Left ventricle myocardium inferior (tissue), 1 donor: ENCODE measurements at places on chromosomes 11 and 22. TPM values are rescaled to one million over a fixed set of nuclear protein-coding genes. Genes with fewer than 3 reads are reported as not detected.
A peak's percentile ranks its signal among the peaks of the same experiment; 100 is the strongest.

GRCh38 chr22:39989633-39990032 lies 5.1 kb upstream of the FAM83F start:
- no peak for DNase-seq

- no peak for DNase-seq
Observed at GRCh38 chr22:25039754-25040153, 87.2 kb downstream of the KIAA1671 start.

The DEUP1 gene
- total RNA-seq, result not detected

- no peak for DNase-seq
Observed at GRCh38 chr11:95155385-95155784, 65.7 kb downstream of the ENDOD1 start.

The ADSL gene
- 48.5 TPM for total RNA-seq

The FGF4 gene
- total RNA-seq, result not detected

The SAA1 gene
- total RNA-seq, result not detected

DNA sequence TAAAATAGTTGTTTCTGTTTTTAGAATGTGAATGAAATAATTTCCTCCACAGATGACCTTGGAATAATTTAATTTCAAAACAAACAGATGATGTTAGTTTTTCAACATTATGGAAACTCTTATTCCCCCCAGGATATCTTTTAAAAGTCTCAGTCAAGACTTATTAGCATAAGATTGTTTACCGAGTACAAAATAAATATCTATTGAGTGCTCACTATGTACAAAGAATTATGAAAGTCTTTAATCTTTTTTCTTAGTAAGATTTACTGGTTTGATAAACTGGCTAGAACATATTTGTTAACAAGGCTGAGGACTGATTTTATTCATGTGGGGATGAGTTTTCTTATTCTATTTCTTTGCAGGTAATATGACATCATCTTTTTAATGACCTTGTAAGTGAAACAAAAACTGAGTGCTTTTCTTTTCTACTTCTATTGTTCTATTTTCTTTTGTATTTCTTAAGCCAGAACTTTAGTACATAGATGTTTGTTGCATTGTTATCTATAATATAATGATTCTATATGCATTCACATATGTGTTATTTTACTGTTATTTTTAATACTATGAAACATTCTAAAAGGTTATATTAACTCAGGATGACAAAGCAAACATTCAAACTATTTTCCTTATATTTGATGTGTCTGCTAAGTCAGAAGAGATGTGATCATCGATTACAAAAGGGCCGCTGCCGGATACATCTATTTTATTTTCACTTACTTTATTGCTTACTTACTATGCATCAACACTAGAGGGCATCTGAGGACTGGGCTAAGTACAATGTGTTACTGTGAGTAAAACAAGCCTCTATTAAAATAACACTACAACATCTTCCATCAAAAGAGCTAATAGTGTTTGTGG lies 111.0 kb upstream of the ARHGAP42 start:
- DNase-seq, result no peak

The GRAMD1B gene
- total RNA-seq, result 31.8 TPM

GRCh38 chr11:127943763-127944162 lies 643.6 kb downstream of the ETS1 start:
- no peak for DNase-seq

- no peak for DNase-seq
Observed at GRCh38 chr11:27696961-27697360, 3.3 kb downstream of the BDNF start.

The OR9Q1 gene
- not detected for total RNA-seq

The FGF19 gene
- not detected for total RNA-seq

DNA sequence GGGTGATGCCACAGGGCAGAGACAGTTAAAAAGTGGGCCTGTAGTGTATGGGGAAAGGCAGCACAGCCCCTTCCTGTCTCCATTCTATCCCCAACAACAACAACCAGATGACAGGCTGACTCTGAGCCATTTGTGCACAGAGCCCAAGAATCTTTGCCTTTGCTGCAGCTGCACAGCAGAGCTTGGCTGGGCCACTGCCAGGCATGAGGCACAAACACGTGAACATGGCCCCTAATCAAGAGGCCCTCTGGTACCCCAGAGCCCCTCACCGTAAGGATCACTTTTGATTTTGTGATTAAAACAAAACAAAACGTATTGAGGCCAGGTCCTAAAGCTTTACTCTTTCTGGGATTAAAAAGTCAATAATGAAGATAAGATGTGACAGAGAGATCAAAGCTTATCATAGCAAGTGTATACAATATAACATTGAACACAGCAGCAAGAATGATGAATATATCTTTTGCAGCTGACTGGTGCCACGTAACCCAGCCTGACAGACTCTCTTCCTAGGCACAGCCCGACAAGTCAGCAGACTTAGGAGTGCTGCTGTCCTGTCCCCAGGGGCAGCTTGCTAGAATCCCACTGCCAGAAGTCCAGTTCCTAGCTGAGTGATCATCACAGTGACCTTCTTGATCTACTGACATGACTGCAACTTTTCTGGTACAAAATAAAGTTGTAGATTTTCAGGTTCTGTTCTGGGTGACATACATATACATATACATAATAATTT lies 117.8 kb downstream of the SERGEF start:
- DNase-seq, result peak; percentile 19

GRCh38 chr11:8382436-8383053 lies 118.9 kb upstream of the LMO1 start:
- no peak for DNase-seq

The SBF1 gene
- 55.8 TPM for total RNA-seq

The B3GAT3 gene
- 13.2 TPM for total RNA-seq

The XKR3 gene
- total RNA-seq, result not detected

DNA sequence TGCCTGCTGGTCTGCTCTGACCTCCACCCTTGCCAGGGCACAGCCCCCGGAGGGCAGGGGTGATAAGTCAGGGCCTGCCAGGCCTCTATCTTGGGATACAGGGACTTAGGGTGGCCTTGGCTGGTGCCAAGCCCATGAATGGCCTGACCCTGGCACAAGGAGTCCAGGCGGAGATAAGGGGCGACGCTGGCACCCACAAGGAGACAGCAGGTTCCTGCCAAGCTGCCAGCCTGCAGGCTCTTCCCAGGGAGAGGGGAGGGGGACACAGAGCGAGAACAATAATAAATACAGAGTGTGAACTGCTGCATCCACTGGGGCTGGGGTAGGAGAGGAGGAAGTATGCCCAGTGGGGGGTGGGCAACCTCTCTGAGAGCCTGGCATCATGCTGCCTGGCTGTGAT lies 978 bp downstream of the CSDC2 start:
- peak; percentile 67 for DNase-seq

The IGF2 gene
- total RNA-seq, result 75.0 TPM

DNA sequence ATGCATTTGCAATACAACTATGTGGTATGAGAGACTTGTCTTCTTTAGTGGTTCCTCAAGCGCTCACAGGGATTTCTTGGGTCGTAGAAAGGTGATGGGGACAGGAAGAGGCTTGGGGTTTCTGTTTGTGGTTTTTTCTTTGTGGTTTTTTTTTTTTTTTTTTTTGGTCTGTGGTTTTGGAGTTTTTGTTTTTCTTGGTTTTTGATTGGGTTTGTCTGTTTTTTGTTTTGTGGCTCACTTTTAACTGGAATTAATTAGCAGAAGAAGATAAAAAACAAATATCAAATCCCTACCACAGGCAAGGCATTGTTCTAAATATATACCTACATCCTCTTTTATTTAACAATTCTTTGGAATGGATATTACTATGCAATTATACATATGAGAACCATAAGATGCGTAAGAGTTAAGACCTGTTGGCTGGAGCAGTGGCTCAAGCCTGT lies 5.5 kb downstream of the TTC28 start:
- no peak for DNase-seq

GRCh38 chr11:111663820-111664219 lies 61.6 kb downstream of the SIK2 start:
- DNase-seq, result peak; percentile 51

- DNase-seq, result no peak
Observed at GRCh38 chr11:48002561-48002960, 22.2 kb downstream of the PTPRJ start.

- DNase-seq, result no peak
Observed at GRCh38 chr11:77171885-77172665, 44.0 kb downstream of the MYO7A start.

The PLAAT4 gene
- total RNA-seq, result 15.5 TPM

DNA sequence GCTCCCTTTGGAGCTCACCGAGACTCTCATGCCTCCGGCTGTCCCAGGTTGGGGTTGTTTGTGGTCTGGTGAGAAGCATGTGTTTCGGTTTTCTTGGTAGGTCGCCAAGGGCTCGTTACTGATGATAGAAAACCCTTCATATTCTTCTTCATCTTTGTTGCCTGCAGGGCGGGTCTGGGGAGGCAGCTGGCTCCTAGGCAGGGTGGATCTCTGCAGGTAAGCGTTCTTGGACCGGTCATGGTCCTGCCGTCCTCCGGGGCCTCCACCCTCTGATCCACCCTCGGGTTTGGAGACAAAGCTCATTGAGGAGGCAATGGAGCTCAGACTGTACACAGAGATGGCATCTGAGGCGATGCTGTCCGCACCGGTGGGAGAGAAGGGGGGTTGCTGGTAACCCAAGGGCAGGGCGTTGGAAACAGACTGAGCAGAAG lies 64.3 kb upstream of the PITPNB start:
- DNase-seq, result no peak

- DNase-seq, result no peak
Observed at GRCh38 chr11:29263971-29264682, 752.7 kb downstream of the KCNA4 start.

The ZP1 gene
- not detected for total RNA-seq

The SCGB1D2 gene
- total RNA-seq, result 1.6 TPM

The SOX6 gene
- 20.2 TPM for total RNA-seq

DNA sequence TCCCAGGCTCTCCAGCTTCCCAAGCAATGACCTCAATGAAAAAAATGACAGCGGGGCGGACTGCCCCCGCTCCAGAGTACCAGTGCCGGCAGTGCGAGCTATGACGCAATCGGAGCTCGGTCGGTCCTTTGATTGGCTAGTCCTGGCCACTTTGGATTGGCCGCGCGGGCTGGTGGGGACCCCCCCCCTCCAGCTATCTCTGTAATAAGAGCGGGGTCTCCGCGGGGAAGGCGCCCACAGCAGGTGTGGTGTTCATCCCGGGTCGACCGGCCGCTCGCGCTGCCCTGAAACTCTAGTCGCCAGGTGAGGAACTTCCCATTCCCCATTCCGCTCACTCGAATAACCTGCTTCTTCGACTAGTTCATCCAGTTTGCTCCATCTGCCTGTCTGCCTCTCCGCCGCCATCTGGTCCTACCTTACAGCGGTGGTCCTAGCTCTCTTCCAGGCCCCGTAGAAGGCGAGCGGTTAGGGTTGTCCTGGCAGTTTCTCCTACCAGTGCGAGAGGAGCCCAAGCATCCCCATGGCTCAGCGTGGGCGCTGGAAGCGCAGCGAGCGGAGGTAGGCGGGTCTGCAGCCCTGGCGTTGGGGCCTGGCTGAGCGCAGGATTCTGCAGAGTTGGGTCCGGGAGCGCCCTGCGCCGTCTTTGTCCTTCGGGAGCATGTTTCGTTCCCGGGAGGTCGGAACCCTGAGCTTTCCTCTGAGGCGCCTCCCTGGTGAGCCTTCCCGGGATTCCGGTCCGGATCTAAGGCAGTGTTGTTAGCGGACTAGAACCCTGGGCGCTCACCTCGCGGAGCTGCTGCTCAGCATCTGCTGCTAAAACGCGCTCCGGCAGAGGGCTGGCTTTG lies at the start of gene CALCB:
Gene CALCB (plus strand): TSS at position 233 of the 845 bp plus-strand sequence. CDS start 1,126 bp downstream, outside the sequence.
- no peak for DNase-seq

GRCh38 chr22:38114484-38115398 lies 4.3 kb upstream of the BAIAP2L2 start:
- peak; percentile 86 for DNase-seq

The SH3BP1 gene
- total RNA-seq, result 2.5 TPM

The ISX gene
- not detected for total RNA-seq

The OR52I2 gene
- not detected for total RNA-seq

GRCh38 chr11:17865765-17866428 lies 131.3 kb downstream of the KCNC1 start:
- DNase-seq, result no peak

DNA sequence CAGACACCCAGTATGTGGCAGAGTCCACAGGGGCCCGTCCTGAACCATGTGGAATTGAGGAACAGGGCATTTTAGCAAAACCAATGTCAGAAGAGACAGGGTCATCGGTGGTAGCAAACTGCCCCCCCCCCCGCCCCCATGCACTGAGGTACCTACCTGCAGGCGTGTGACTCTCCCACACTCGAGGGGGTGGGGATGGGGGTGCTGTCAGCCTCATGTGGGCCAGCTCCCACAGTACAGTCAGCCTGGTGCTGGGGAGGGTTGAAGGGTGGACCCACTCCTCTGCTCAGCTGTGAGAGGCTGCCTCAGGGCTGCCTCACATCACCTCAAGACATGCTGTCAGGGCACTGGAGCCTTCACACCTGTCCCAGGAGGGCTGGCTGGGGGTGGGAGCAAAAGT lies 10.7 kb upstream of the SUSD2 start:
- no peak for DNase-seq

The GUCY1A2 gene
- total RNA-seq, result 10.2 TPM

GRCh38 chr22:46650078-46650810 lies 30.1 kb downstream of the GRAMD4 start:
- no peak for DNase-seq

DNA sequence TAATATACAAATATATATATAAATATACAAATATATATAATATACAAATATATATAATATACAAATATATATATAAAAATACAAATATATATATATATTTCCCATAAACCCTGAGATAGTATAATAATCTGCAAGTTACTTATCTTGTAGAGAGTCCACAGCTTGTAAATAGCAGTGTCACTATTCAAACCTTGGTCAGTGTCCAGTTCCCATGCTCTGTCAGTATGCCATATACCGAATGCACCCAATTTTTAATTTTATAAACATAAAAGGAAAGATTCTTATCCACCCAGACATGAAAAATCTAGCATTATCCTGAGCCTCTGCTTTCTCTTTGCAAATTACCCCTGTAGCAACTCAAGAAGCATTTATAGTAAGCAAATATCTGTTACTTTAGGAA lies 21.6 kb upstream of the CTSC start:
- DNase-seq, result no peak

The MACROD1 gene
- 127 TPM for total RNA-seq

The CRYAB gene
- total RNA-seq, result 6,704 TPM

DNA sequence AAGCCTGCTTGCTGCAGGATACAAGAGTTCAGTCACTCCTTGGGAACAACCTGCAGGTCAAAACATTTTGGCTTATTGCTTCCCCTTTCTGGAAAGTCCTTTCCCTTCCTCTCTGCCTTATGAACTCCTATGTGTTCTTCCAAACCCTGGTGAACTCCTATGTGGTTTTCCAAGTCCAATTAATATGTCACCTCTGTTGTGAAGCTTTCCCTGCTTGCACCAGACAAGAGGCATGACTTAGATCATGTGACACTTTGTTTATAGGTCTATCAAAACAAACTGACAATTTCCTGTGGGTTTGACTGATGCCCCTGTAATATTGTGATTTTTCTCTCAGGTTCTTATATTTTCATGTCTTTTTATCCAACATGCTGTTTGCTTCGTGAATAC lies 64.2 kb downstream of the ENDOD1 start:
- no peak for DNase-seq

GRCh38 chr11:8025123-8025522 lies 38.0 kb downstream of the EIF3F start:
- no peak for DNase-seq
